ENCODE measurements at places on chromosomes 6 and 20.

GRCh38 chr20:24589815-24590177, 120.4 kb downstream of the SYNDIG1 start:
- DNase-seq = no peak

DNA sequence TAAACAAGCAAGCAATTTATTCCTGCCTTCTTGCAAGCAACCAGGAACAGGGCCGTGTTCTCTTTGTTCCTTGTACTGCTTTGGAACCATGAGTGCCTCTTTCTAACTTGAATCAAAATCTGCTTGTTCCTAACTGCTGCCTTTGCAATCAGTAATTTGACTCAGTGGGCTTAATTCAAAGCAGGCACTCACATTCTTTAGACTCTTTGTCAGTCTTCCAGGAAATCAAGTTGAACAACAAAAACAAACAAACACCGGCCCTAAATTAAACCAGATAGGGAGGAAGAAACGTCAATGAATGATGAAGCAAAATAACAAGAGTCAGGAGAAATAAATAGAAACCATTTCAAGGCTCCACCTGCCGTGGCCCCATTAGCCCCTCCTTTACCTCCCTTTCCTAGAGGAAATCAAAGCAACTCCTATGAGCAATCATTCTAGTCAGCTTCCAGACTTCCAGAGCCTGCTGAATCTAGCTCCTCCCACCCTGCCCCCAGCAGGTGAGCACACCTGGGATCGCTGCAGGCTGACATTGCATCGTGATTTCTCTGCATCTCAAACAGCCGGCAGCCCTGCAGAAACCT, 582.2 kb upstream of the FLRT3 start:
- no peak for DNase-seq

GRCh38 chr6:38273325-38273724, 366.4 kb downstream of the BTBD9 start:
- no peak for DNase-seq

- no peak for DNase-seq
These were observed 241.4 kb downstream of the SLC24A3 start for GRCh38 chr20:19453862-19454261.
